Lung microvascular endothelial cell (primary cell): ENCODE measurements at places on chromosomes 13 and 19.

DNA sequence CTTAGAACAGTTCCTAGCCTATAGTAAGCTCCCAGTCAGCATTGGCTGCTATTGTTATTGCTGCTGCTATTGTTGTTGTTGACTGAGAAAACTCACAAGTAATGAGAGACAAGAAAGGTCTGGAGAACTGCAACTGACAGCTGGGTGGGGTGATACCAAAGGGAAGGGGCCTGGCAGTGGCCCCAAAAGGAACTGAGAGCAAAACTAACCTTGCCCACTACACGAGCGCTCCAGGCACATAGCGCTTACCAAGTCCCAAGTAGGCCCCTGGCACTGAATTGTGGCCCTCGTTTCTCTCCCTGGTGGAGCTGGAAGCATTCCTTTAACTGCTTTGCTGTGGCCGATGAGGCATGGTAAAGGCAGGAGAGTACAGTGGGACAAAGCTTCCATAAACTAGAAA is 59.7 kb downstream of the KCTD12 start:
- DNase-seq = no peak

GRCh38 chr13:39663508-39663907 is 8.0 kb downstream of the COG6 start:
- no peak for DNase-seq

DNA sequence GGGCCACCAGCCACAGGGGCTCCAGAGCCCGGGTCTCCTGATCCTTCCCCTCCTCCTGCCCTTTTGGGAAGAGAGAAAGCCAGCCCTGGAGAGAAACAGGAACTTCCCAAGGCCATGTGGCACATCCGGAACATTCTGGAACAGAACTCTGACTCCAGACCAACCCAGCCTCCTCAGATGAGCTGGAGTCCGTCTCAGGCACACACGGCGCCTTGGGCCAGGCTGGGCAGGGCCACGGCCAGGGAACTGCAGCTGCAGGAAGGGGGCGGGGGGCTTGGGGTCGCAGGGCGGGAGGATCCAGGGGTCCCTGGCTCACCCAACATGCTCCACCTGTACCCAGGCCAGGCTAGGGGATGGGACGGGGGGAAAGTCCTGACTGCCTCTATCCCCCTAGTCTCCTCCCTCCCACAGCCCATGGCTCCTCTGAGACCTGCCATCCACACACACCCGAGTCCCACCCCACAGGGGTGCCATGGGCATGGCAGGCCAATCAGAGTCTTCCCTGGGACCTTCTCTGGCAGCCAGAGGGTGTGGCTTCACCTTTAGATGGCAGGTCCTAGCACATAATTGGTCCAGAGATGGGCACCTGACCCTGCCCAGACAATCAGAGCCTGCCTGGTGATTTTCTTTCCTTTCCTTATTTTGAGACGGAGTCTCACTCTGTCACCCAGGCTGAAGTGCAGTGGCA is 22.9 kb downstream of the SBNO2 start:
- peak; percentile 50 for DNase-seq

GRCh38 chr13:75507027-75508001 is 25.3 kb upstream of the TBC1D4 start:
- DNase-seq = no peak

DNA sequence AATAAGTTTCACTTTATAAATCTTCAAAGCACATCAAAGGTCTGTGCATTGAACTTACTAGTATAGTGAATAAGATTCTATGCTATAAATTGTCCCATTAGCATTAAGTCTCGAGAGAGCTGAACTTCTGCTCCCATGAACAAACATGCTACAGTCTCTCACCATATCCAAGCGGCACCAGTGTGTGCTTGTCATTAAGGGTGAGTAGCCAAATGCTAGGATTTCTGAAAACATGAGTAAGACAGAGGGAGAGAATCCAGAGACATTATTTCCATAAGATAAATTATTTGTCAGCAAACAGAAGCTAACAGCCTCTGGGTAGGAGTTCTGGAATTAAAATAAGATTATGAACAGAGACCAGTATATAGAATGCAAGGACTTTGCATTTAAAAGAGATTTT is 2882.5 kb downstream of the PCDH9 start:
- DNase-seq = no peak

DNA sequence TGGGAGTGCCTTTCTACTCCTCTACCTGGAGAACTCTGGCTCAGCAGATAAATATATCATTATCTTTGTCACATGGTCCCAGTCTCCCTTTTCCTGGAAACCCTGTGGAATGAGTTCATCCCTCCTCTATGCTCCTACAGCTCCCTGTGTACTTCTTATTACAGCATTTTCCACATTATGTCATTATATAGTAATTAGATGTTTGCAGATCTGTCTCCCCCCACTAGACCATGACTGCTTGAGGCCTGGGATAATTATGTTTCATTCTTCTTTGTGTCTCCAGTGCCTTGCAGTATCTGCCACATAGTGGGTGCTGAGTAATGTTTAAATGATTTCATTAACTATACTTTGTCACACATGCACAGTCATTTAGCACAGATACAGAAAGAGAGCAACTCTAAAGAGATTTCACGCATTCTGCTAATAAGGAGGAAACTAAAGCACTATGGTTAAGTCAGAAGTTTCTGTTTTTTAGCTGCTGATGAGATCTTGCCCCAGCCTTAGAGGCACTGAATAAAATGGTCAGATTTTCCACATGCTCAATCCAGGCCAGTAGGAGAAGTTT is 66.1 kb upstream of the DIAPH3 start:
- DNase-seq = no peak

DNA sequence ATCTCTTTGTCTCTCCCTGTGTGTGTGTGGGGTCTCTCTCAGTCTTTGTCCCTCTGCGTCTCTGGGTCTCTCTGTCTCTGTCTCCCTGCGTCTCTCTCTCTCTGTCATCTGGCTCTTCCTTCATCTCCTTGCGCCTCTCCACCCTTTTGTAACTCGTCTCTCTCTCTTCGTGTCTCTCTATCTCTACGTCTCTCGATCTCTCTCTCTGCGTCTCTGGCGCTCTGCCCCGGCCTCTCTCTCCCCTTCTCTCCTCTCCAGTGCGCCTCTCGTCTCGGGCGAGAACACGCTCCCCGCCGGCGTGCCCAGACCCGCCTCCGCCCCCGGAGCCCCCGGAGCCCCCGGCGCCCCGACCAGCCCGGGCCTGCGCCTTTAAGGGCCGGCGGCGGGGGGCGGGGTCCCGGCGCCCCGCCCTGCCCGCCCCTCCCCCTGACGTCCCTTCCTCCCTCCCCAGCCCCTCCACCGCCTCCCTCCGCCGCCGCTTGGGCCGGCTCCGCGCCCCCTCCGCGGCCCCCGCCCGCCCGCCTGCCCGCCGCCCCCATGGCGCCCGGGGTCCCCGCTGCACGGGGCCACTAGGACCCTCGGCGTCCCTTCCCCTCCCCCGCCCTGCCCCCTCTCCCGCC is at the start of gene MARK4:
MARK4 (plus strand) TSS at position 440 of the 620 bp plus-strand sequence. CDS start 318 bp downstream, outside the sequence.
- DNase-seq = peak; percentile 50

DNA sequence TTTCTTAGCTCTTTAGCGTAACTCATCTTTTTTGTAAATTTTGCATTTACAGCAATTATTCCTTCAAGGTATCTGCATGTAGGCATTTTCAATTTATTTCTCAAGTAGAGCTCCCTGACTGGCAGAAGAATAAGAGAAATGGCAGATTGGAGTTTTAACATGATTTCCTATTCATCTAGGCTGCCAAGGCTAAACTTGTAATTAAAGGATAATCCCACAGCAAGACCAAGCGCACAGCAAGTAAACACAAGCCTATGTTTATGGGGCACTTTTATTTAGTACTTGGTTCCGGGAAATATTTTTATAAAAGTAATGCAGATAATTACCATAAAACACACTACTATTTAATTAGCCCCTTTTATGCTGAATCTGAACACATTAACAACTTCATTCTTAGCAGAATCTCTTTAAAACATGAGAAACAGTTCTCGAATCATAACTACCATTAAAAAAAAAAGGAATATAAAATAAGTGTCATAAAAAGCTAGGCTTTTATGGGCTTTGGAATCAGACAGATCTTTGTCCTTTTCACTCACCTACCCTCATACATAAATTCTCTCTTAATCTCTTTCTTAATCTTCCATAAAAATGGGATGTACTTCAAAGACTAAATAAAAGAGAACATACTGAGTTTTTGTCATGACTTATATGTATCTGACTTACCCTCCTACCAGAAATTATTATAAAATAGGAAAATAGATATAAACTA is 961.6 kb upstream of the MIR17HG start:
- no peak for DNase-seq

- no peak for DNase-seq
These were observed 26.8 kb downstream of the RASA3 start for GRCh38 chr13:114105521-114106225.

- no peak for DNase-seq
These were observed 16.7 kb upstream of the ITM2B start for GRCh38 chr13:48216204-48216711.

- DNase-seq = no peak
These were observed 31.8 kb downstream of the RAB20 start for GRCh38 chr13:110529522-110530311.

DNA sequence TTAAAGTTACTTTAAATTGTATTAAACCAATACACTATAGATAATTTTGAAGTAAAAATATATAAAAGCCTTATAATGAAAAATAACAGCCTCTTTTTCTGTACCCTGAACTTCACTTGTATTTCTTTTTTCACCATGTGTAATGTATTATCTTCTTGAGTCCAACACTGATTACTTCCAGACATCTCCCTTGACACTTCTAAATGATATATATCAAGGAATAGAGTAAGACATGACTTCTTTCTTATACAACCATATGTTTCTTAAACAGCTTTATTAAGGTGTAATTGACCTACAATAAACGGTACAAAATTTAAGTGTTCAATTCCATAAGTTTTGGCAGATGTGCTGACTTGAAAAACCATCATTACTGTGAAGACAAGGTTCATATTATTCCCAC is 531.9 kb downstream of the OLFM4 start:
- DNase-seq = no peak

GRCh38 chr13:23175920-23176319 is 4.9 kb upstream of the SGCG start:
- DNase-seq = no peak

DNA sequence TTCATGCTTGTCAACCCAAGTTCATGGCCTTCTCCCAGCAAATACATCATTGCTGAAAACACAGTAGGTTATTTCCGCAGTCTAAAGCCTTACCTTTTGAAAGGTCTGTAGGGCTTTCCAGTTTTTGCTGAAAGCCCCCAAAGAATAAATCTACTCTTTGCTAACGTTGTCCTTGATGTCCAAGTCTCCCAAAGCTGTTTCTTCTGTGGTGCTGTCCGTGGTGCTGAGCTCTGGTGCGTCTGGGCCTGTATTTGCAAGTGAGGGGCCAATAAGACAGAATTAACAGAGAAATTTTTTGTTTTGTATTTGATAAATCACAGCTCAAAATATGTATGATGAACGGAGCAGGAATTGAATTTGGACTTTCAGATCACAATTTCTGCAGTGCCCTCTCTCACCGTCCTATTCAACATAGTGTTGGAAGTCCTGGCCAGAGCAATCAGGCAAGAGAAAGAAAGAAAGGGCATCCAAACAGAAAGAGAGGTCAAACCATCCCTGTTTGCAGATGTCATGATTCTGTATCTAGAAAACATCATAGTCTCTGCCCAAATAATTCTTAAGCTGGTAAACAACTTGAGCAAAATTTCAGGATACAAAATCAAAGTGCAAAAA is 9.8 kb upstream of the LGALS16 start:
- peak; percentile 41 for DNase-seq

DNA sequence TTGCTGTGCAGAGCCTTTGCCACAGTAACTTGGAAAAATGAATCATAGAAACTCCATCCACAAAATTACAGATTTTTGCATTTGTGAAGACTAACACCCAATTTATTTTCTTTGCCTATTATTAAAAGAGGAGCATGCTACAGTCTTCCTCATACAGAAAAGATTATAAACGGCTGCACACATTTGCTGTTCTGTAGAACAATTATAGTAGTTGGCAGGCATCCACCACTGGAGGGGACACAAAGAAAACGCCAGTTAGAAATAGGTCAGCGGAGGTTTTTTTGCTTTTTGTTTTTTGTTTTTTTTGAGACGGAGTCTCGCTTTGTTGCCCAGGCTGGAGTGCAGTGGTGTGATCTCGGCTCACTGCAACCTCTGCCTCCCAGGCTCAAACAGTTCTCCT is 51.6 kb downstream of the SACS start:
- peak; percentile 74 for DNase-seq

DNA sequence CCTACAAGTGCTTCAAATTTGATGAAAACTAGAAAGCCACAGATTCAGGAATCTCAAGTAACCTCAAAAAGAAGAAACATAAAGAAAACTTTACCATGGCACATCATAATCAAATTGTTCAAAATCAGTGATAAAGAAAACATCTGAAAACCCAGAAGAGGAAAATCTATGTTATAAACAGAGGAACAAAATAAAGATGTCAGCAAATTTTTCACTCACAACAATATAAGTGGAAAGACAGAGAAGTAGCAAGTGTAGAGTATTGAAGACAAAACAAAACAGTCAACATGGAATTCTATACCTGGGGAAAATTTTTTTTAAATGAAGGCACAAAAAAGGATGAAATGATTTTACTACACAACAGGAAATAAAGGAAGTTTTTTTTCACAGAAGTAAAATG is 470.9 kb downstream of the DACH1 start:
- no peak for DNase-seq

DNA sequence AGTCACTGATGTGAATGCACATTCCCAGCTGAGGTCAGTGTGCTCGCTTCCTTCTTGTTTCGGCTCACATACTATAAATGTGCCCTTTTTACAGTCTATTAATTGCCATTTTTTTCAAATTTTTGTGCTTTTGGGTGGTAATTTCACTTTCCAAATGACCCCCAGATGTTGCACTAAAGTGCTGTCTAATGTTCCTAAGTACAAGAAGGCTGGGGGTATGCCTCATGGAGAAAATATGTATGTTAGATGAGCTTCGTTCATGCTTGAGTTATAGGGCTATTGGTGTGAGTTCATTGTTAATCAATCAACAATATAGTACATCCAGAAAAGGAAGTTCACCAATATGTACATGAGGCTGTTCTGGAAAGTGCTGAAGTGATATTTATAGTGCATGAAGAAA is 84.7 kb downstream of the KL start:
- no peak for DNase-seq
